ENCODE measurements at places on chromosomes 6 and 20.

- DNase-seq, result no peak
These were observed 87.8 kb downstream of the SESN1 start for GRCh38 chr6:109006818-109007217.

GRCh38 chr20:5056801-5057599 is 55.7 kb upstream of the SLC23A2 start:
- DNase-seq, result peak; percentile 14

GRCh38 chr6:72365773-72366172 is 256.1 kb upstream of the KCNQ5 start:
- no peak for DNase-seq

- no peak for DNase-seq
These were observed 30.7 kb downstream of the ASIP start for GRCh38 chr20:34271956-34272355.

DNA sequence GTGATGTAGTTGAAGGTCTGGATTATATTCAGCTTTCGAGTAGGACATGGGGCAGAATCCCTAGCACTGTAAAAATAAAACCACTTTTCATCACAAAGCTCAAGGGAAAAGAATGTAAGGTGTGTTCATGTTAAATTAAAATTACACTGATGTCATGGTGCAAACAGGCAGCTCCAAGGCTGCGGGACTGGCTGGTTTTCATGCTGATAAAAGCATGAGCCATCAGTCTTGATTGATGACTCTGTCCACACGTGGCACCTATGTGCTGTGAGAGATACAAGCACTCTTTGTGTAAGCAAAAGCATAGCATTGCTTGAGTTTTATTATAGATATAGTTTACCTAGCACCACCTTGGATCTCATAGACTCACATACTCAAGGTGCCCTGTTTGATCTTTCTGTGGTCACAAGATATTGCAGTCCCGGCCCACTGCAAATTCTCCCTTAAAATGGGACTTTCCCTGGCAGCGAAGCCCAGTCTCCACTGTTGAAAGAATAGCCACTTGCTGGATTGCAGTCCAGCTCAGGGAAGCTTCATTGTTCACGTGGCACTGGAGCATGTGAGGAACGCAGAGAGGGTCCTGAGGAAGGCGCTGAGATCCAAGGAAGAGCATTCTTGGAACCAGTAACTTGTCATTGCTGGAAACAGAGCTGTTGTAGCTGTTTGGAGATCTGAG is 90.6 kb downstream of the TIAM2 start:
- no peak for DNase-seq

GRCh38 chr20:61608275-61609085 is 356.4 kb downstream of the CDH4 start:
- no peak for DNase-seq

GRCh38 chr6:127464161-127464880 is 5.1 kb upstream of the KIAA0408 start:
- DNase-seq, result no peak

- no peak for DNase-seq
These were observed 52.4 kb downstream of the MAP3K7 start for GRCh38 chr6:90534337-90535025.

GRCh38 chr20:39503902-39504709 is 542.0 kb downstream of the DHX35 start:
- no peak for DNase-seq

DNA sequence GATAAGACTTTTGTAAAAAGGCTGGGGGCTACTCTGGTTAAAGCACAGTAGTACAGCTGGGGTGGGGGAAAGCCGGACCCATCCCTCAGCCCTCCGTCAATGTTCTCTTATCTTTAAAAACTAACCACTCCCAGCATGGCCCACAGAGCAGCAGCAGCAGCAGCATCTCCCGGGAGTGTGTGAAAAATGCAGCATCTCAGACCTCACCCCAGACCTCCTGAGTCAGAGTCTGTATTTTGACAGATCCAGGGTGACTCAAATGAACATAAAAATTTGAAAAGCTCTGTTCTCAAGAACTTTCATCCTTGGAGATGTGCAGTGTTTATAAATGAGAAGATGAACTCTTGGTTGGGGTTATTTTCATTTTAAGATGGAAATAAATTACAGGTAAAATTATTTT is 277.7 kb upstream of the ECI2 start:
- DNase-seq, result no peak

- DNase-seq, result no peak
These were observed 70.6 kb upstream of the DEFB112 start for GRCh38 chr6:50120300-50120699.

- DNase-seq, result no peak
These were observed 14.9 kb downstream of the CRISP2 start for GRCh38 chr6:49698478-49698877.

GRCh38 chr20:31595654-31596411 is 9.3 kb upstream of the ID1 start:
- DNase-seq, result no peak

DNA sequence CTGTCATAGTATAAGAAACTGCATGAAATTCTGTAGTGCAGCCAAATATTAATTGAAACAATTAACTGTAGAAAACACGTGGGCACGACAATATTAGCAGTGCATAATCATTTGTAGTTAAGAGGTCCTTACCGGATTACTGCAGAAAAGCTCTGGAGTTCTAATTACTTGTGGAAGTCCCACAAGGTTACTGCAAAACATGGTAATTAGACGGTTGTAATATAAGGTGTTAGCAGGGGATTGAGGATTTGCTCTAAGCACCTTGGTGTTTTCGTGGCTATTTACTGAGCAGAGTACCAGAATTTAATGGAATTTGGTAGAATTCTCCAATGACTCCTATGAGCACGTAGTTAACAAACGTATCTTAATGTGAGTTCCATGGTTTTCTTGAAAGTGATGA is 473.6 kb upstream of the AGPAT4 start:
- DNase-seq, result no peak

DNA sequence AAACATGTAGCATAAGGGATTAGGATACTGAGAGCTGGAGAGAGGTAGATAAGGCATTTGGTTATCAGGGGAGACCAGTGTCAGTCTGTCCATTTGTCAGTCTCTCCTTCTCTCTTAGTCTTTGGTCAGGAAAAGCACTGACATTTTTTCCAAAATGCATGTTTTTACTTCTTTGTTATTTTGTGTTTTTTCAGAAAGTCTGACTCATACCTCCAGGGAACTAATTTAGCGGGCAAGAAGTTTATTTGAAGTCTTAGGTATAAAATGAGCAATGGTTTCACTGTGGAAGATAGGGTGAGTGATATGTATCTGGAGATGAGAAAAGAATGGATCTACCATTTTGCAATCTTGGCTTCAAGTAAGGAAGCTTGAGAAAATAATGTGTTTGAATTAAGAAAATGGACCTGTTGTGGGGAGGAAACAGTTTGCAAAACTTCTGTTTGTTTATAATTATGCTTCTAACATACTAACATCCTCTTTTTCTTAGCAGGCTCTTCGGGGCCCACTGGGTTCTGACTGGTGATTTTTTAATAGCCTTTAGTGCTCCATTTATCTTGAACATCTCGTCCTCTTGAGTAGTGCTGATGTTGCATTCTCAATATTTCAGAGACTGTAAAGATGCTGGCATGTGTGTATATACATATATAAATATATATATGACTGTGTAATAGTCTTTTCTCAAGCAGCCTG is 66.9 kb upstream of the FABP7 start:
- DNase-seq, result no peak

- DNase-seq, result no peak
These were observed 303 bp downstream of the MBOAT1 start for GRCh38 chr6:20211941-20212391.

- DNase-seq, result no peak
These were observed 278.1 kb downstream of the TPBG start for GRCh38 chr6:82641677-82642076.

- DNase-seq, result no peak
These were observed 35.7 kb downstream of the RRBP1 start for GRCh38 chr20:17646209-17646960.

- DNase-seq, result no peak
These were observed 1.2 kb downstream of the DCBLD1 start for GRCh38 chr6:117483645-117484016.

GRCh38 chr20:17725094-17725835 is 25.5 kb downstream of the BANF2 start:
- no peak for DNase-seq

DNA sequence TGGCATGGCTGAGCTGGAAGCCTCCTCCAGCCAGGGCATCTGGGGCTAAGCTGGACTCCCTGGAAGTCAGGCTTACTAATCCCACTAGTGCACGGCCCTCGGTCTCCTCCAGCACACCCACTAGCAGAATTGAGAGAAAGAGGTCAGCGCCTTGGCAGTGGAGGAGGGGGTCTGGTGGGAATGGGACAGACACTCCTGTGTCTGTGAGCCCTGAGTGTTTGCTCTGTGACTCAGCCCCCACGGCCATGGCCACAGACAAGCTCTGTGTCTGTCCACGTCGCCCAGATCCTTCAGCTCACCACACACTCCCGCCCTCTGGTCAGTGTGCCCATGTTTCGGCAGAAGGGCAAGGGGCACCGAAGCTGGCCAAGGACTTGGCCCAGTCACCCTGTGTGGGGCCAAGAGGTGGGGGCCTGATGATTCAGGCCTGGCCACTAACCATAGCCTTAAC is 8.8 kb downstream of the MDFI start:
- no peak for DNase-seq

GRCh38 chr6:34334796-34335416 is 57.6 kb downstream of the NUDT3 start:
- DNase-seq, result no peak

GRCh38 chr6:40146902-40147301 is 212.6 kb upstream of the MOCS1 start:
- DNase-seq, result no peak

DNA sequence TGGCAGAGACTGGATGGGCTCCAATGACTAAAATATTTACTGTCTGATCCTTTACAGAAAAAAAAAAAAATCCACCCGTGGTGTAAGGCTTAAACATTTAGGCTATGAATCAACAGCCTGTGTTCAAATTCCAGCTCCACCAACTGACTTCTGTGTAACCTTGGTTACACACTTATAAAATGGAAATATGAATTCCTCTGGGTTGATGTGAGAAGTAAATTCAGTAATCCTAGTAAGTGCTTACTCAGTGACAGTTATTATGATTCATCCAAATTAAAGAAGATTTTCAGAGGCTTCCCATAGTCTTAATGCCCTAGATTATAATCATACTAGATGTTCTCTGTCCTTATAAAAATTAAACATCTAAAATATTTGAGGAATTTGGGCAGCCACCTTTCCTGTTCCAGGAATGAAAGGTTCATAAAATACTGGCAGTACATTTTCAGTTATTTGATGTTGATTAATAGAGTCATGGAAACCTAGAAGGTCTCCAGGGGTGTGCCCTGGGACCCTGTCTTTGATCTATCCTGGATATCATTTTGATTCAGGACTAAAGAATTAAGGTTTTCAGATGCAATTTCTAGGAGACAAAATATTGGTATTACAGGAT is 180.3 kb upstream of the ZNF217 start:
- DNase-seq, result no peak

DNA sequence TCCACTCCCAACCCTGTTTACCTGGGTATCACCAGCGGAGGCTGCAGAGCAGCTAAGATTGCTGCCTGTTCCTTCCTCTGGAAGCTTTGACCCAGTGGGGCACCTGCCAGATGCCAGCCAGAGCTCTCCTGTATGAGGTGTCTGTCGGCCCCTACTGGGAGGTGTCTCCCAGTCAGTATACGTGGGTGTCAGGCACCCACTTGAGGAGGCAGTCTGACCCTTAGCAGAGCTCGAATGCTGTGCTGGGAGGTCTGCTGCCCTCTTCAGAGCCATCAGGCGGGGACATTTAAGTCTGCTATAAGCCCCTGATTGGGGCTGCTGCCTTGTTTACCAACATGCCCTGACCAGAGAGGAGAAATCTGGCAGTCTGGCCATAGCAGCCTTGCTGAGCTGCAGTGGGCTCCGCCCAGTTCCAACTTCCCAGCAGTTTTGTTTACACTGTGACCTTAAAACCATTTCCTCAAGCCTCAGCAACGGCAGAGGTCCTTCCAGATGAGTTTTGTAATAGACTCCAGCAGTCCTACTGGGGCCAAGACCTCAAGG is 2.8 kb downstream of the RAET1E start:
- no peak for DNase-seq

- DNase-seq, result no peak
These were observed 499 bp downstream of the TTI1 start for GRCh38 chr20:38032585-38033329.

DNA sequence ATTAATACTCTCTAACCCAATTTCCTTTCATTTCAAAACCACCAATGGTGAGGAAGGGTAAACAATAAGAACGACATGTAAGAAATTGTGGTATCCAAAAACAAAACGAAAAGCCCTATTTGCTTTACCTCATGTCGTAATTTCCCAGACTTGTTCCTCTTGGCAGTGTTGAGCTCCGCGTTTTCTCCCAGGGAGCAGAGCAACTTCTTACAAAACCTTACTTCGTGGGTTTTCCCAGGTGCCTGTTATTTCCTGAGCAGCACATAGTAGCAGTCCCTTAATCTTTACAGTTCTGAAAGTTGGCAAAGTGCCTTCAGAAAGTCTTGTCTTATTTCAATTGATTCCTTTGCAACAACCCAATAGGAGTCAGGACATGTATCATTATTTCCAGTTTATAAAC is 207.9 kb upstream of the MARCKS start:
- no peak for DNase-seq

- DNase-seq, result no peak
These were observed 5.5 kb downstream of the BFSP1 start for GRCh38 chr20:17525650-17526049.

GRCh38 chr20:62952373-62952967 is at the start of gene SLC17A9:
Gene SLC17A9, plus strand, starts transcription at chr20:62952709. Its CDS starts 122 bp downstream, at chr20:62952831.
- DNase-seq, result no peak
